ENCODE measurements at places on chromosomes 2 and 18.
A peak's percentile ranks its signal among the peaks of the same experiment; 100 is the strongest.

DNA sequence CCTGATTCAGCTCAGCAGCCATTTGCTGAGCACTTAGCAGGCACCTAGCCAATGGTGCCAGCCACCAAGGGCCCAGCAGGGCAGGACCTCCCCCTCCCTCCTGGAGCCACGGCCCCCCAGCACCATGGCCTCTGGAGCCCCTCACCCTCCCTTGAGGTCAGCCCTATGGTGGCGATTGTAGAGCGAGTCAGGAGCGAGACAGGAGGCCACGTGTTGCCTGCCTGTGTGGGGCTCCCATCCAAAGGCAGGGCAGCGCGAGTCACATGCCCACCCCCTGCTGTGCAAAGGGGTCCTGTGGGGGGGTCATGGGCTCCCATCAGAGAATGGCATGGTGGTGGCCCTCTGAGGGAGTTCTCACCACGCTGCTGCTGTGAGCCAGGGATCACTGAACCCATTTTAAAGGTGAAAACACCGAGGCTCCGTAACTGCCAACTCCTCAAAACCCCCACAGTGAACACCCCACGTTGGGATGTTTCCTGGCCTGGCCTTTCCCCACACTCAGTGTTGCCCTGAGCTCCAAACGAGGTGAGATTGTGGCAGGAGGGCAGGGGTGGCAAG, 35.6 kb downstream of the RAMP1 start:
- DNase-seq, result no peak

GRCh38 chr18:24446453-24446852, 14.0 kb upstream of the HRH4 start:
- no peak for DNase-seq

DNA sequence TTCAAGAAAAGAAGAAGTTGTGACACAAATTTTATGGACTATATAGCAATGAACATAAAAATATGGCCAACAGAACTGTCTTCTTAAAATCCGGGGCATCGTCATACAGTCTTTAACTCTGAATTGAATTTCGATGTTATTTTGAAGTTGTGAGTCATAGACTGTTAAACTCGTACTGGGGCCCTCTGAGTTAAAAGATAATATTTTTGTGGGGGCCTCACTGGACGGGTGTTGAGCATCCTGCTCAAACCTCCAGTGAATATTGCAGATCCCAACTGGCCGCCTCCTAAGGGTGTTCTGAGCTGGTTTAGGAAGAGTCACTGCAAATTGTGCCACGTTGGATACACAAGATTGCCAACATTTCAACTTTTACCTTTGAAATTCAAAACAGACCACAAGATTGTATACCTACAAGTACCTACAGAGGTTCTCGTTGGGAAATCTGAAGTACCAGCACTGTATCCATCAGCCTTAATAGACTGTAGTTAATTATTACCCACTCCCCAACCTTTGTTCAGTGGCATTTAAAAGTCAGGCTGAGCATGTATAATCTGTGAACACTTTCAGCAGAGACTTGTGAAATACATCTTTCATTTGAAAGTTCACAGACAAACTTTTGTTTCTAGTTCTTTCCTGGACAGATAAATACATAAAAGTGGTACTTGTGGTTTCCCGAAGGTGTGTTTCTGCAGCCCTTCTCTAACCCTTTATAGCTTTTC, 27.8 kb downstream of the KLHL23 start:
- DNase-seq, result no peak

DNA sequence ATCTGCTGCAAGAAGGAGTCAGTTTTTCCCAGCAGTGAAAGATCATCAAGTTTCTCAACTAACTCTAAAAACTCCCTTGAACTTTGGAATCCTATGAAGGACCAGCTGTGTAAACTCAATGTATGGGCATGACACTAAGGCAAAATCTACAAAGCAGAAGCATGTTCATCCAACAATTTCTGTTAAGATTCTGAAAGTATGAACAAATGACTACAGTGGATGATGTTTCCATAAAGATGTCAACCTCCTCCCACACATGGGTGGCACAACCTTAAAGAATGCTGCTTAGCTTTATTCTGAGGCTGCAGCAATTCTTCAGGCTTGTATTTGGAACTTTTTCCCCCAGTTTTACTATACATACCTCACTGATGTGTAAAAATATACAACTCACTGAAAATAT, 47.2 kb downstream of the WDR33 start:
- no peak for DNase-seq

GRCh38 chr2:192828947-192829346, 634.2 kb upstream of the TMEFF2 start:
- no peak for DNase-seq

- DNase-seq, result no peak
Measured at GRCh38 chr18:36176177-36176584, 11.1 kb upstream of the MOCOS start.

GRCh38 chr2:220373878-220374277, 746.4 kb downstream of the SLC4A3 start:
- DNase-seq, result no peak

GRCh38 chr2:82539280-82539621, 1919.8 kb downstream of the SUCLG1 start:
- no peak for DNase-seq

DNA sequence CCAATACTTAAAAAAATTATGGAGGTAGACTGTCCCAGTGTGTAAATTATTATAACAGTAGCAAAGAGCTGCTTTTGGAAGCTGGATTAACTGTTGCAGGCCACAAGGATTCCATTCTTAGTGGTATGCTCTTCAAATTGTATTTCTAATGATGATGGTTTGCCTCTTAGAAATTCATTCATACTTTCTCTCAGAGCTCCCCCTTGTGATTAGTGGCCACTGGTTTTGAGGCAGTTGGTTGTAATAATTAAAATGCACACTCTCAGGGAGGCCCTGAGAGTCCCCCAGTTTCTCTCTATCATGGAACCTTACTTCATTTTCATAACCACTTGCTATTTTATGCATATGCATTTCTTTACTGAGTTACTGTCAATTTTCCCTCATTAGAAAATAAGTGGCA, 122.5 kb downstream of the PLA2R1 start:
- DNase-seq, result peak; percentile 39
